ENCODE measurements at places on chromosomes 5 and 9.

- DNase-seq: no peak
Observed at GRCh38 chr5:156475182-156476157, 148.5 kb downstream of the SGCD start.

GRCh38 chr9:121324755-121325154 lies 45.3 kb downstream of the STOM start:
- no peak for DNase-seq

DNA sequence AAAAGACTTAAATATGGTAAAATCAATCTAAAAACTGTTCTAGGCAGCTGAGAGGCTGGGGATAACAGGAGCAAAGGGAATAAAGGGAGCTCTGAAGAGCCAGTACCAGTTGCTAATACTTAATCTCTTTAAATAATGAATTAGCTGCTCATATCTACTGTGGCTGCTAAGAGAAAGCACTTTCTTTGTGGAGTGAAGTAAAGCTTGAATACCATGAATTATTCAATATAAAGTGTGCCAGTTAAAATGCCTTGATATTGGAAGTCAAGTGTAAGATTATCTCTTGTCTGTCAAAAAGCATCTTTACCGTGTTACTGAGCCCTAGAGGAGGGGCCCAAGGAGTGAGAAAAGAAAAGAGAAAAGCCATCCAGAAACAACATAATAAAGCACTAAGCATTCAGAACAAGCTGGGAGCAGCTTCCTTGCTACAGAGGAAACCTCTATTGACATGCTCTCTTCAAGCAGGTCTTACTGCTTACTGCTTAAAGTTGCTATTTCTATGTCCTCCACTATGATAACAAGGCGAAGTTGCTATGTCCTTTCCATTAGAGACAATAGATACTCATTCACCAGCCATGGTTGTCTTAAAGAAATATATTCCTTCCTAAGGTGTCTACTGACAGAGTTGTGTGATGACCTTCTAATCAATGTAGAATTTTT lies 297.4 kb downstream of the CETN3 start:
- DNase-seq: no peak

DNA sequence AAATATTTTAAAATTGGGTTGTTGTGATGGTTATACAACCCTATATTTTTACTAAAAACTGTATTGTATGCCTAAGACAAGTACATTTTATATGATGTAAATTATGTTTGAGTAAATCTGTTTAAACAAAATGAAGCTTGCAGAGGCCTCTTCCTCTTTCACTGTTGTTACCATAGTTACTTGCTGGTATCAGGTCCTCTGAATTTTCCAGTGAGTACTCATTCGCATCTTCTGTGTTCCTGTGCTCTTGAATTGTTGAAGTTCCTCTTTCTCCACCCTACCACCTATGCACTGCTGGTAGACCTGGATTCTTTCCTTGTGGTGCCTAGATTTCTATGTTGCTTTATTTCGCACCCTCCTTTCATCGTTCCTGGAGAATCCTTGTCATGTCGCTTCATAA lies 938.5 kb upstream of the ACO1 start:
- no peak for DNase-seq

Data from DMS79 (cell line).